ENCODE measurements at places on chromosomes 5 and 9. TPM values are rescaled to one million over a fixed set of nuclear protein-coding genes. Genes with fewer than 3 reads are reported as not detected.
A peak's percentile ranks its signal among the peaks of the same experiment; 100 is the strongest.

SPINK4 gene
- 1.2 TPM for total RNA-seq

DNA sequence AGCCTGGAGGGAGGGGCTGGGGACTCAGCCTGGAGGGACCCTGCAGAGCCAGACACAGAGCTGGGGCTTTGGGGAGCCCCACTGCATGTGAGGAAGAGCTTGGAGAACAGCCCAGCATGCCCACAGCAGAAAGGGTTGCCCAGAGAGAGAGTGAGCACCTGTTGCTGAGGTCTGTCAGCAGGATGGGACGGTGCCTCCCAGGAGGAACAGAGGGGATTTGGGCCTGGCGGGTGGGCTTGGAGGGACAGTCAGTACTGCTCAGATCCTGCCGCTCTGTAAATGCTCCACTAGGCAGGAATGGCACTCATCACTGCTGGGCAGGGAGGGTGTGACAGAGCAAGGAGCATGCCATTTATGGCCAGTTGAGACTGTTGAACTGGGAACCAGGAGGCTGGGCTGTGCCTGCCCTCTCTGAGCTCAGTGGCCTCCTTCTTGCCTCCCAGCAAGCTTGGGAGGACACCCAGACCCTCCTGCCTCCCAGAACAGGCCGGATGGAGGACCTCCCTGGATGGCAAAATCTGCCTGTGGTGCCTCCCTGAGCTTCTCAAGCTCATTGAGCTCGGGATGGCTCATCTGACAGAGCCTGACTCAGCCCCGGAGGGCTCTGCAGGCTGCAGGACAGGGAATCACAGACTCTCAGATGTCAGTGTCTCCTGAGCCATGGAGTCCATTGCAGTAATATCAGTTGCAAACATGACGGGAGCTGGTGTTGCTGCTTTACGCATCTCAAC lies 786 bp upstream of the HRCT1 start:
- DNase-seq, result peak; percentile 59

GRCh38 chr9:130024597-130024994 lies 18.4 kb downstream of the FNBP1 start:
- no peak for DNase-seq

FAM221B gene
- not detected for total RNA-seq

PTPN3 gene
- total RNA-seq, result 3.1 TPM

DNA sequence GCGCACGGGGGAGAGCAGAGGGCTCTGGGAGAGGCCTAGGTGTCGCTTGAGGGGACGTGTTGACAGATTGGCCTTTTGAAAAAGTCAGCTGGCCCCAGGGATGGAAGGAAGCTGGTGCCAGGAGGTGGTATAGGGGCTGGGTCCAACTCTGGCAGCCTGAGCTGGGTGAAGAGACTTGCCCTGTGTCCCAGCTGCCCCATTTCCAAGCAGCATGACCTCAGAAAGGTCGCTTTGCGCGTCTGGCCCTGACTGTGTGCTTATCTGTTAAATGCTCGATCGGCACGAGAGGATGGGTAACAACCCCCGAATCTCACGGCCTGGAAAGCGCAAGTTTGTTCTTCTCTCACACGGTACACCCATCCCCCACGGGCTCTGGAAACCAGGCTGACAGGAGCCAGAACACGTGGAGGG lies 31.2 kb upstream of the LAMC3 start:
- no peak for DNase-seq

DNA sequence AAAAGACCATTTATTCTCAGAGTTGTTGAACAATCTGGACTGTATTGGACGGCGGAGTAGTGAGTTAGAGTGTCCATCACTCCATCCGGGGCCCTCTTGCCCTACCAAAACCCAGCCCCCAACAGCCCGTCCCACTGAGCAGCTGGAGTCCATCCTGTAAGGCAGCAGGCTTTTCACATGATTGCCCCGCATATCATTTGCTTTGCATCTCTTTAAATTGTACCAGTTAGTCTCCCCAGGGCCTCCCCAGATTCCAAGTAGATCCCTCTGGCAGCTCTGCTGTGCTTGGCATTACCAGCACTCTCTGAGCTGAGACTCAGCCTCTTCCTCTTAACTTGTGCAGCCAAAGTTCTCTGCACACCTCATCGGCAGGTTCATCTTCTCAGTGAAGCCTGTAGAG lies 48.6 kb upstream of the ADCY2 start:
- DNase-seq, result peak; percentile 71

DNA sequence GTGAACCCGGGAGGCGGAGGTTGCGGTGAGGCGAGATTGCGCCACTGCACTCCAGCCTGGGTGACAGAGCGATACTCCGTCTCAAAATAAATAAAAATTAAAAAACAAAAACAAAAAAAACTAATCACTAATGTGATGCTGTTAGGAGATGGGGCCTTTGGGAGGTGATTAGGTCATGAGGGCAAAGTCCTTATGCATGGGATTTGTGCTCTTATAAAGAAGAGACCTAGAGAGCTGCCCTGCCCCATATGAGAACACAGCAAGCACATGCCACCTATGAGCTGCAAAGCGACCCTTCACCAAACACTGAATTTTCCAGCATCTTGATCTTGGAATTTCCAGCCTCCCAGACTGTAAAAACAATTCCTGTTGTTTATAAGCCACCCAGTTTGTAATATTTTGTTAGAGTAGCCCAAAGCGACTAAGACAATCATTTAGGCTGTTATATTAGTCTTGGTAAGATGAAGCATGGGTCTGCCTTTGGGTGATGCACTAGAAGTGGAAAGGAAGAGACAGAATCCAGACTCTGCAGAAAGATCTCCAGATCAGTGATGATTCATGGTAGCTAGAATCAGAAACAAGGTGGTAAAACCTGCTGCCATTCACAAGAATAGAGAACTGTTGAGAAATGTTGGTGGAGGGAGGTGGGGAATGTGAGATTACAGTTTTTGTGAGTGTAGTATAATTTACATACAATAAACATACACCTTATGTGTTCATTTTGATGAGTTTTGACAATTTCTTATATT lies 26.2 kb downstream of the GPR21 start:
- DNase-seq, result no peak

DNA sequence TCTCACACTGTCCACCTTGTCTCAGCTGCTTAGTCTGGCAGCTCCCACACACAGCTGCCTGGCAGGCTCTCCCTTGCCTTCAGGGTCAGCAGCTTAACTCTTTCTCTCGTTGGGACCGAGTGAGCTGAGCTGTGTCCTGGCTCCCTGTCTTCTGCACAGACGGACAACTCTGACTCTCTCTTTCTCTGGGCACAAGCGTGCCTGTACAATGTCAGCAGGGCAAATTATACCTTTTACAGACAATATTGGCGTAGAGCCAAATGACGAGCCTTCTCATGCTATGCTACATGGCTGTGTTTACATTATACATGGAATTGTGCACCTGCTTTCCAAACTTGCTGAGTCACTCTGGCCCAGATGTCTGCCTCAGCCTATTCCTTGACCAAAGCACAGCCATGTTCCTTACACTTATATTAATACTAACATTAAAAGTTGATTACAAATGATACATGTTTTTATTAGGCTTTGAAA lies 188.6 kb downstream of the CYLC2 start:
- no peak for DNase-seq

DNA sequence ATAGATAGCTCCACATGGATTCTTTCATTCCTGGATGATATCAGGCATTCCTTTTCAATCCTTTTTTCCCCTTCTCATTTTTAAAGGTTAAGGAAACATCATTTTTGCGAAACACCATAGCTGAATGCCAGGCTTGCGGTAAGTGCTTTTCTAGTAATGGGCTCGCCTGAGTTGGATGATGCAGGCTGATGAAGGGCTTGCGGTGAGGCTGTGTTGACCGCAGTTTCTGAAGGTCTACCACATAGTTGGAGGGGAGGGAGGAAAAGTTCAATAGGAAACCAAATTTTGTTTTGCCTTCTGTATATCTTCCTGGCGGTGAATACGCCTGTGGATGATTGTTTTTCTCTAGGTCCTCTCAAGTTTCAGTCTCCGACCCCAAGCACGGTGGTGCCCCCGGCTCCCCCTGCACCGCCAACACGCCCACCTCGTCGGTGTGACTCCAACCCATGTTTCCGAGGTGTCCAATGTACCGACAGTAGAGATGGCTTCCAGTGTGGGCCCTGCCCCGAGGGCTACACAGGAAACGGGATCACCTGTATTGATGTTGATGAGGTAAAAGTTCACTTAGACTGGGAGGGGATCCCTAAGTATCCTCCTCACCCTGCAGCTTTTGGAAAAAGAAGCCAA lies 24.3 kb downstream of the THBS4 start:
- DNase-seq, result no peak

- no peak for DNase-seq
Measured at GRCh38 chr5:156522651-156523529, 195.9 kb downstream of the SGCD start.
